Stimulated activated CD4-positive, alpha-beta T cell treated with anti-CD3 and anti-CD28 coated beads, TNF-alpha, amount 100 ng/mL, for 1 hour (primary cell): ENCODE measurements at places on chromosomes 16 and 17.

DNA sequence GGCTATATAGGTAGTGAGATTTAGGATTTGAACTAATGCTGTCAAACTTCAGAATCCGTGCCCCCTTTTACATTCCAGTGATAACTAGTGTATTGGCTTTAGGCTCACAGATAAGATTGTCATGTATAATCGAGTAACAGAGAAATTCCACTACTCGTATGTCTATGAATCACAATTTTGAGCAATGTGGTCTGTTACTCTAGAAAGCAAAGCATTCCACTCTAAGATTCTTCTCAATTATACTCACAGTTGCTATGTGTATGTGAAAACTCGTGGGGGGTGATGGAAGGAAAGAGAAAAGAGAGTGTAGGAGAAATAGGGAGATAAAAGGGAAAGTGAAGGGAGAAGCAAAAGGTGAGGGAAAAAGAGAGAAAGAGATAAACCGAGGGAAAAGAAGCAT, 1175.1 kb upstream of the GOT2 start:
- no peak for DNase-seq

DNA sequence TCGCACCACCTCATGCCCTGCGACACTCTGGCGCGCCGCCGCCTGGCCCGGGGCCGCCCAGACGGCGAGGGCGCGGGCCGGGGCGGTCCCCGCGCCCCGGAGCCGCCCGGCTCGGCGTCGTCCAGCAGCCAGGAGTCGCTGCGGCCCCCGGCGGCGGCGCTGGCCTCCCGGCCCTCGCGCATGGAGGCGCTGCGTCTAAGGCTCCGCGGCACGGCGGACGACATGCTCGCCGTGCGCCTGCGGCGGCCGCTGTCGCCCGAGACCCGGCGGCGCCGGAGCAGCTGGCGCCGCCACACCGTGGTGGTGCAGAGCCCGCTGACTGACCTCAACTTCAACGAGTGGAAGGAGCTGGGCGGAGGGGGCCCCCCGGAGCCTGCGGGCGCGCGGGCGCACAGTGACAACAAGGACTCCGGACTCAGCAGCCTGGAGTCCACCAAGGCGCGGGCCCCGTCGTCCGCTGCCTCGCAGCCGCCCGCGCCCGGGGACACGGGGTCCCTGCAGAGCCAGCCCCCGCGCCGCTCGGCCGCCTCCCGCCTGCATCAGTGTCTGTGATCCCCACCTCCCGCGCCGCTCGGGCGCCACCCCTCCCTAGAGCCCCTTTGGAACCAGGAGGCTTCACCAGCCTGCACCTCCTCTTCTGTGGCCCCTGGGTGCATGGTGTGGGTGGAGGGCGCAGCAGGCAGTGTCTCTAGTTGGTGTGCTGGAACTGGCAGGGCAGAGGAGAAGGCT, 82.3 kb downstream of the ARHGAP23 start:
- DNase-seq, result no peak

GRCh38 chr17:7204336-7204735, 15.3 kb downstream of the DLG4 start:
- DNase-seq, result no peak

DNA sequence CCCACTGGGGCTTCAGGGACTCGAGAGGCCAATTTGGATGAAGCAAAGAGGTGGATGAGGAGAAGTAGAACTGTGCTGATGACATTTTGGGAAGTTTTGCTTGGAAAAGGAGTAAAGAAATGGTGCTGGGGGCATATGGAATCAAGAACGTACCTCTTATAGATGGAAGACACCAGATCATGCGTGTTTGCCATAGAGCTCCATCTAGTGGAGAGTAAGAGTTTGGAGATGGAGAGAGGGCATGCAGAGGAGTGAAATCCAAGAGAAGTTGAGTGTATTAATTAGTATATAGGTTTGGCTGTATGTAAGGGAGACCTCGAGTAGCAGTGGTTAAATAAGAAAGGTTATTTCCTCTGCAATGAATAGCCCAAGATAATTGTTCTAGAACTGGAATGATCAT, 56.0 kb downstream of the SHISA6 start:
- no peak for DNase-seq

- DNase-seq, result no peak
These were observed 57.2 kb upstream of the NLK start for GRCh38 chr17:27985306-27985705.

DNA sequence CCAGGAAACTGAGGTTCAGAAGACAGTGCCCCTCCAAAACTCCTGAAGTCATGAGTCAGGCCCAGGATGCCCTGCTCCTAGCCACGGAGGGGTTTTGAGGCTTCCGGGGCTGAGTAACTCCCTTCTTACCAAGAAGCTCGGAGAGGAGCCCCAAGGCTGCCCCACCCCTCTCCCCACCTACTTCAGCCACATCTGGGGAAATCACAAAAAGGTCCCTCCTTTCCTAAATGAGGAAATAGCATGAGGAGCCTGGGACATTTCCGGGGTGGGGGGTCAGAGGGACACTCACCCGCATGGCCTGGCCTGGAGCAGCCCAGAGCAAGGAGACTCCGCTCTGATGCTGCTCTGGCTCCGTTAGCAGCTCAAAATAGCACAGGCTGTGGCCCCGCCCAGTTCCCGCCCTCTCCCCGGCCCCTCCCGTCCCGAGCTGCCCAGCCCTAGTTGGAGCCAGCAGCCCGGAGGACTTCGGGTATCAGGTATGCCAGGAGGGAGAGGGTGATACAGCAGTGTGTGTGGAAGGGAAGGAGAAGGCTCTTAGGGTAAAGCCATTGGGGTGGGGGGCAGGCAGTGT, 40.1 kb downstream of the MYO18A start:
- peak; percentile 53 for DNase-seq

DNA sequence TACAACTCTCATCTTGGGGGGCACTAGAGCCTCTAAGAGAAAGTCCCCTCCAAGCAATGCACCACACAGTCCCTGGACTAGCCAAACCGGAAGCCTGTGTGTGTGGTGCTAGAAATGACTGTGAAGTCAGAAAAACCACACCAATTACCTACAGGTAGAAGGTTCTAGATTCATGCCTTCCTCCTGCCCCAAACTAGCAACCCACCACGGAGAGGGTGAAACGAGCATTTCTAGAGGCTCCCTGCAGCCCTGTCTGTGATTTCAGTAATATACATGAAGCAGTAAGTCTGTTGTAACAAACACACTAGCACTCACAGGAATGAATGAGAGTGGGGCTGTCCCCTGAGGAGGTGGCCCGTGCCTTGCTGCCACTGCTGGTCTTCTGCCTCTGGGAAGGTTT, 13.6 kb downstream of the ZFHX3 start:
- no peak for DNase-seq

GRCh38 chr16:66617010-66617434, 12.5 kb downstream of the CMTM3 start:
- DNase-seq, result no peak

GRCh38 chr16:49575346-49576172, 202.0 kb downstream of the C16orf78 start:
- no peak for DNase-seq

- DNase-seq, result no peak
These were observed 4.6 kb downstream of the GFOD2 start for GRCh38 chr16:67714522-67714921.

DNA sequence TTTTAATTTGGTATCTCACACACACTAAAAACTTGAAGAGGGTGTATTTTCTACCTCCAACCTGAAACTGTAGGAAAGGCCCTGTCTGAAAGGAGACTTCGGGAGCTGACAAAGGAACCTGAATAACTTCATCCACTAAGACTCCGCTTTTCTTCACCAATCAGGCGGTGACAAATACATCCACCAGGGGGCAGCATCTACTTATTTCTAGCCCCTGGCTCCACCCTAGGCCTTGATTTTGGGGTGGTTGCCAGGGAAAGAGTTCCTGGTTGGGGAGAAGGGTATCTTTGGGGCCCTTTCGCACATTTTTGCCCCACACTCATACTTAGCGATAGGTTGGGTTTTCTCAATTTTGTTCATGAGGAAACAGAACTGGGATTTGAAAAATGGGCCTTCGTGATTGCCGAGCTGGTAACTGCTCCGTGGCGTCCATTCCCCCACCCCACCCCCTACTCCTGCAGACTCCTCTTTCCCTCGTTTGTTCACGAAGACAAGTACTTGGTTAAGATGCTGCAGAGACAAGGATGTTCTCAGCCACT, 4.8 kb upstream of the ARL4D start:
- DNase-seq, result peak; percentile 73

- no peak for DNase-seq
These were observed 5.9 kb downstream of the GSPT1 start for GRCh38 chr16:11909653-11910545.

DNA sequence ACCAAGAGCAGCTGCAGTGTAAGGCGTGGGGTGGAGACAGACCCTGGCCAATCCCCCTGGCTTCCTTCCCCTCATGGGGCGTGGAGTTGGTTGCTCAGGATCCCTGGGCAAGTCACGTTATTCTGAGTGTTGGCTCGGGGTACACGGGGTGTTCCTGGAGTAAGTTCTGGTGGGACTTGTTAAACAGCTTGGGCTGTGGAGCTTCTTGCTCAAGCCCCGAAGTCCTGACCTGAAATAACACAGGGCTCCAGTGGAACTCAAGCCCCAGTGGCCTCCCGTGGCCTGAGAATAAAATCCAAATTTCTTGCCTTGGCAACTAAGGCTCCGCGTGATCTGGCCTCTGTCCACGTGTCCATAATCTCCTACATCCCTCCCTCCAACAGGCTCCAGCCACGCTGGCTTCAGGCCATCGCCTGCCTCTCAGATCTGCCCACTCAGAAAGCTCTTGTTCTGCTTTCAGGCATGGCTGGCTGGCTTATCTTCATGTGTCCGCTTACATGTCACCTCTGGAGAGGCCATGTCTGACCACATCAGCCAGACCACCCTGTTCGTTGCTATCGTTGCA, 49.3 kb upstream of the BCO1 start:
- DNase-seq, result no peak

DNA sequence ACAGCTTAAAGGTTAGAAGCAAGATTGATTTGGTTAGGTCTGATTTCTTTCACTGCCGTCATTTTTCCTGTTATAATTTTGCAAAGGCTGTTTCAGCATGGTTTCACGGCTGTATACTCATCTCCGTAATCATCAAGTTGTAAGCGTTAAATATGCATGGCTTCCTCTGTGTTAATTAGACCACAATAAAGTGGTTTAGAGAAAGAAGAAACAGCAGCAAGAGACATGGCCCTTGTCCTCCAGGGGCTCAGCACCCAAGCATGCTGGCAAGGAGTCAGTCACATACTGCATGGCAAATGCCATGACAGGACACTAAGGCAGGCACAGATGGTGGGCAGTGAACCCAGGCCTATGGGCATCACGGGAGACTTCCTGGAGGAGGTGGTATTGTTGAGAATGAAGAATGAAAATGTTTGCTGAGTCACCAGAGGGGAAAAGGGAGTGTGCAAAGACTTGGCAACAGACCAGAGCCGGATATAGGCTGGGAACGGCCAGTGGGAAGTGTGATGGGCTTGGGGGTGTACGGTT, 61.4 kb upstream of the PLCG2 start:
- no peak for DNase-seq

DNA sequence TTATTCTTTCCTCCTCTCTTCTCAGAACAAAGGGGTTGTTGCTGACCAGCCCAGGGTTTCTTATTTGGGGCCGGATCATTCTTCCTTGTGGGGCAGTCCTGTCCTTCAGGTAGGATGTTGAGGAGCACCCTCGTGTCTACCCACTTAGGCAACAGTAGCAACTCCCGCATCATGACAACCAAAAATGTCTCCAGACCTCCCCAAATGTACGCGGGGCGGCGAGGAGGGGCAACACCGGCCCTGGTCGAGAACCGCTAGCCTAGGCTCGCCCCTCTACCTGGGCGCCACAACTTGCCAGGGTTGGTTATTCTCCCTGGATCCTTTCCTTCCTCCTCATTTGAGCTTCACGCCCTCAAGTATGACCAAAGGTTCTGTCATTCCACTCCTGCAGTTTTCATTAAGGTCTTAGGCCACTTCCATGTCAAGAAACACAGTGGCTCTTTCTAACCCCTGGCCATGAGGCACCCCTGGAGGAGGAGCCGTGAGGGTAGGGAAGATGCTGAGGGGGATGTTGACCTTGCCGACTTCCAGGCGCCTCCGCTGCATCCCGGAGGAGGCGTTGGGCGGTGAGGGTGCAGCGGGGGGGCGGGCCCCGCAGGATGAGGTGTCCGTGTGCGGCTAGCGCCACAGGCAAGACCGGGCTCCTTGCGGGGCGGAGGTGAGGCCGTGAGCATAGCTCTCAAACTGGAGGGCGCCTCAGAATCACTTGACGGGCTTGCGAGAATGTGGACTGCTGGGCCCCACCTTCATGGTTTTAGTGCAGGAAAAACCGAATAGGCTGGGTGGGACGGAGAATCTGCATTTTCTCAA, 712 bp upstream of the SPECC1 start:
- no peak for DNase-seq

- no peak for DNase-seq
These were observed 621 bp downstream of the ARHGEF15 start for GRCh38 chr17:8310601-8311123.

DNA sequence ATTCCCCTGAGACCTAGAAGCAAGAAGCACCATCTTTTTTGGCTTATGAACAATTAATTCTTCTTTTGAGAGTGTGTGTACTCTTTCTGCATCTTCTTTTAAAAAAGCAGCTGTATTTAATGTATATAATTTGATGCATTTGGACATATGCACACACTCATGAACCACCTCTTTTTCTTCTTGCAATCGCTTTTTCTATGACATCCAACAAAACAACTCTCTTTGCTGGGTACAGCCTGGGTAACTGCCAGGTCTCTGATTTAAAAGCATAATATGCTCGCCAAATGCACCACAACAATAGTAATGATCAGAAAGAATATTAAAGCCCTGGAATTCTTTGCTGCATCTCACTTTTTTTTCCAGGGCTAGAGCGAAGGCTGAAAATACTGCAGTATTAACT, 97.3 kb downstream of the HAPSTR1 start:
- DNase-seq, result no peak

DNA sequence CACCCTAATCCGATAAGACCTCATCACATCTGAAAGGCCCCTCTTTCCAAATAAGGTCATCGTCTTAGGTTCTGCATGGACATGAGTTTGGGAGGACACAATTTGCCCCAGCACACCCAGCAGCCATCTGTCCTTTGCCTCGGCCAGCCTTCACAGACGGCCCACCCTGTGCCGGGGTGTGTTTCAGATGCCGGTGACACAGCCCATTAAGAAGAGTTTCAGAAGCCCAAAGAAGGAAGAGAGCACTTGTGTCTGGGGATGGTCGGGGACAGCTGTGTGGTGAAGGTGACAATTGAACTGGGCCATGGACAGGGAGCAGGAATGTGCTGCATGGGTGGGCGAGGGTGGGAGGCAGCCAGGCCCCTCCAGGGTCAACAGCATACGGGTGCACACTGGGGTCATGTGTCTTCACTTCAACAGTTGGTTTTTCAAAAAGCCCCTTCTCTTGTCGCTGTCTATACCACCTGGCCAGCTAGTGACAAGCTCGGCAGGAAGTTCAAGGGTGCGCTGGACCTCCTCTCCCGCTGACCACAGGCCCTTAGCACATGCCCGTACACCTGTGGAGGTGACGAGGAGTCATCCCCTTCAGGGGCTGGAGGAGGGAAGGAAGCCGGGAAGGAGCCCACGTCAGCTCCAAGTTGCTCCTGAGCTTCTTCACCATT, 183.1 kb downstream of the C16orf95 start:
- no peak for DNase-seq

- DNase-seq, result no peak
These were observed 18.5 kb downstream of the MAPK8IP3 start for GRCh38 chr16:1724491-1724890.

- no peak for DNase-seq
These were observed 121.0 kb upstream of the IRX3 start for GRCh38 chr16:54407596-54407995.
